ENCODE measurements at places on chromosomes 4 and X.

- peak; percentile 38 for DNase-seq
These were observed 814 bp upstream of the MMAA start for GRCh38 chr4:145618210-145618931.

GRCh38 chr4:47686294-47686872, 151.5 kb downstream of the CORIN start:
- peak; percentile 69 for DNase-seq

GRCh38 chrX:8724300-8724699, 7.6 kb downstream of the ANOS1 start:
- peak; percentile 3 for DNase-seq

GRCh38 chr4:84967243-84967690, 777 bp upstream of the WDFY3 start:
- no peak for DNase-seq

- DNase-seq: no peak
These were observed 3.3 kb upstream of the CAMK2D start for GRCh38 chr4:113764720-113765264.

DNA sequence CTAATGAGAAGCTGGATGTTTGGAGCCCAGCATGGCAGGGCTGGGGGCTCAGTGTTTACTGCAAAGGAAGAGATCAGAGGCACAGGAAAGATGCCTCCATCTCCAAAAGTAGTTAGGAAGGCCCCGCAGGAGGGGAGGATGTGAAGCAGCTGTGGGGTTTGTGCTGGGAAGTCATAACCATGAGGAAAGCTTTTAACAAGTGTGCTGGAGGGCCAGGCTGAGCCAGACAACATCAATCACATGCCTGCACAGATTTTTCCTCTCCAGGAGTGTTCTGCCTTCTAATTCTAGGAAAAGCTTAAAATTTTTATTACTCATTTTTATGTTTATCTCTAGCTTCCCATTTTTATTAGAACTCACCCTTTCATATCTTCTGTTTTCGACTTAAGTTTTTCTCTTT, 65.4 kb downstream of the GPR82 start:
- no peak for DNase-seq
